ENCODE measurements at places on chromosomes 12 and 14. TPM values are rescaled to one million over a fixed set of nuclear protein-coding genes. Genes with fewer than 3 reads are reported as not detected.

- DNase-seq: peak; percentile 68
Measured at GRCh38 chr14:89303456-89304435, 113.3 kb downstream of the FOXN3 start.

DNA sequence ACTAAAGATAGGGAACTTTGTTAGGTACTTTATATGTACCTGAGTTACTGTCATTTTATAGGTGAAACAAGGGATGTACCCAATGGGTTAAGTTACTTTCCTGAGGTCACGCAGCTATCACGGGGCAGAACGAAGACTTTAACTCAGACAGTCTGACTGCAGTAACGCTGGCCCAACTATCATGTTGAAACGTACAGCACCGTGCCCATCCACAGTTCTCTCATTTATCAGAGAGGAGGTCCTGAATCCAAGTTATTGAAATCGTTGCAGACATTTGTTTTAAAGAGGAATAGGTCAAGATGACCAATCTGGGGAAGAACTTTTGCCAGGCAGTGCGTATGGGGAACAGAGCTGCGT lies 587 bp upstream of the C12orf75 start:
- DNase-seq: no peak

GRCh38 chr12:54304187-54304810 lies 3.5 kb upstream of the NFE2 start:
- no peak for DNase-seq

DNA sequence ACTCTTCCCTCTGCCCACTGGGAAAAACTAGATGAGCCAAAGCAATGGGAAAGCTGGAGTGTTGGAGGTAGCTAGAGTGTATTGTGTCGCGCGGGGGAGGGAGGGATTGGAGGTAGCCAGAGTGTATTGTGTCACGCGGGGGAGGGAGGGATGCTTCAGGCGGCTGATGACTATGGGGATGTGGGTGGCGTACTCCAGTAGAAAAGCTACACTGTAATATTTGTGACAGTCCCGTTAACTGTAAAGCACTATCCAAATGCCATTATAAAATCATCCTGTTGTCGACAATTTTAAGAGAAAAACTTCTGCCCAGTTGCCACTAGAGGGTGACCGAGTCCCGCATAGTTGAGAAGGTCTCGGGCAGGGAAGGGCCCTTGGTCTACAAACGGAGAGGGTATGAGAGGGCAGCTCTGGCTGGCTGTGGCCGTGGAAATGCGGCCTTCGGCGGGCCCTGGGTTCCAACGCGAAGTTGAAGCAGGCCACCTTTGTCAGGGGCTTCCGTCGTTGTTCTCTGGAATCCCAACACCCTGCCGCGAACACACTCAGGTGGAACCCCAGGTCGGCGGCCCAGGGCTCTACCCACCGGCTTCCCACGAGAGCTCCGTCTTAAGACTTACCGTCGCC lies 15.1 kb upstream of the PLEK2 start:
- DNase-seq: no peak

GRCh38 chr12:75305412-75306332 lies 24.5 kb downstream of the CAPS2 start:
- DNase-seq: no peak

GRCh38 chr14:25389948-25390347 lies 340.0 kb upstream of the STXBP6 start:
- no peak for DNase-seq

GRCh38 chr14:78157494-78158437 lies 12.4 kb upstream of the NRXN3 start:
- no peak for DNase-seq

- peak; percentile 95 for DNase-seq
Measured at GRCh38 chr14:61561657-61562276, 133.5 kb upstream of the HIF1A start.

- no peak for DNase-seq
Measured at GRCh38 chr14:58870961-58871360, 233.2 kb downstream of the DACT1 start.

- peak; percentile 14 for DNase-seq
Measured at GRCh38 chr12:50765095-50765911, 1.4 kb downstream of the ATF1 start.

- no peak for DNase-seq
Measured at GRCh38 chr12:132657004-132657727, 30.0 kb downstream of the POLE start.

- DNase-seq: no peak
Measured at GRCh38 chr14:60233251-60233650, 15.8 kb upstream of the PPM1A start.

DNA sequence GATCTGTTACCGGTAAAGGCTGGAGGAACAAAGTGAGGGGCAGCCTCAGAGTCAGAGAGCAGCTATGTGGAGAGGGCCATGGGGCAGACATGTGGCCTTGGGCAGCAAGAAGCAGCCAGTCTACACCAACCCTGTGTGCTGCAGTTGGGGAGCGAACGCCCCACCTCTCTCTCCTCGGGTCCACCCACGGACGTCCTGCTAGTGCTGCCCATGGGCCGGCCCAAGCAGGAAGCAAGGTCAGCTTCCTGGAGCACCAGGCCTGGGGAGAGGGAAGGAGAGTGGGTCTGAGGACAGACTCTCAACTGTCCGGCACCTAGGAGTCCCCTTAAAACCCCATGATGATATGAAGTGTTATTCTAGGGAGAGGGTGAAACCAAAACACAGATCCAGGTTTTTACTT lies 254.8 kb upstream of the FKBP4 start:
- DNase-seq: no peak

DNA sequence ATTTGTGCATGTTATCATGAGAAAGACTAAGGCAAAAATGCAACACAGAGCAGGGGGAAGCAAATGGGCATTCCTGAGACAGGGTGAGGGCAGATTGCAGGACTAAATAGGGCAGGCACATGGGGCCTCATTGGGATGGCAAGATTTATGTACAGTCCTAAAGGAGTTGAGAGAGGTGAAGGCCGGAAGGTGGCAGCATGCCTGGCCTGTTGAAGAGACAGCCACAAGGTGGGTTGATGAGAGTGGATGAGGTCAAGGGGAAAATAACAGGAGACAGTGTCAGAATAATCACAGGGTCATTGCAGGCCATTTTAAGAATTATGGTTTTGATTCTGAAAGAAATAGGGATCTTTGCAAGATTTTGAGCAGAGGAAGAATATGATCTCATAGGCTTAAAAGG lies 21.0 kb downstream of the PAH start:
- no peak for DNase-seq

GRCh38 chr14:71783786-71784185 lies 148.4 kb upstream of the RGS6 start:
- DNase-seq: no peak

GRCh38 chr12:71865166-71865713 lies 25.7 kb downstream of the TBC1D15 start:
- peak; percentile 31 for DNase-seq

DNA sequence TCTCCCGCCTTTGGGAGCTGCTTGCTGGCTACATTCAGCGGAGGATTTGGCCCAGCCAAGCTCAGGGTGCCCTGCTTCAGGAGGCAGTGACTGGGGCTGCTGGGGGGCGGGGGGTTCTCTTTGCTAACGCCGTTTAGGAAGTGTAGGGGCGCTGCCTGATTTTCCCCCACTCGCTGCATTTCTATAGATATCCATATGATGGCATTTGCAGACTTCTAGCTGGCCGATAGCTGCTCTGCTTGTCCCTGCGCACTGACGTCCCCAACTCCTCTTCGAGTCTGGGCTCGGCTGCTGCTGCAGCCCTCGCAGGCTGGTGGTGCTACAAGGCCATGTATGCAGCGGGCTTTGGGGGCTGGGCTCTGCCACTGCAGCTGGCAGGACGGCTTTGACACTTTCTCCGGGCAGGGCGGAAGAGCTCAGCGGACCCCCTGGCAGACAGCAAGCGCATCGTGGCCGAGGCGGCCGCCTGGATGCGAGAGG lies 3.1 kb downstream of the LRFN5 start:
- DNase-seq: no peak

DNA sequence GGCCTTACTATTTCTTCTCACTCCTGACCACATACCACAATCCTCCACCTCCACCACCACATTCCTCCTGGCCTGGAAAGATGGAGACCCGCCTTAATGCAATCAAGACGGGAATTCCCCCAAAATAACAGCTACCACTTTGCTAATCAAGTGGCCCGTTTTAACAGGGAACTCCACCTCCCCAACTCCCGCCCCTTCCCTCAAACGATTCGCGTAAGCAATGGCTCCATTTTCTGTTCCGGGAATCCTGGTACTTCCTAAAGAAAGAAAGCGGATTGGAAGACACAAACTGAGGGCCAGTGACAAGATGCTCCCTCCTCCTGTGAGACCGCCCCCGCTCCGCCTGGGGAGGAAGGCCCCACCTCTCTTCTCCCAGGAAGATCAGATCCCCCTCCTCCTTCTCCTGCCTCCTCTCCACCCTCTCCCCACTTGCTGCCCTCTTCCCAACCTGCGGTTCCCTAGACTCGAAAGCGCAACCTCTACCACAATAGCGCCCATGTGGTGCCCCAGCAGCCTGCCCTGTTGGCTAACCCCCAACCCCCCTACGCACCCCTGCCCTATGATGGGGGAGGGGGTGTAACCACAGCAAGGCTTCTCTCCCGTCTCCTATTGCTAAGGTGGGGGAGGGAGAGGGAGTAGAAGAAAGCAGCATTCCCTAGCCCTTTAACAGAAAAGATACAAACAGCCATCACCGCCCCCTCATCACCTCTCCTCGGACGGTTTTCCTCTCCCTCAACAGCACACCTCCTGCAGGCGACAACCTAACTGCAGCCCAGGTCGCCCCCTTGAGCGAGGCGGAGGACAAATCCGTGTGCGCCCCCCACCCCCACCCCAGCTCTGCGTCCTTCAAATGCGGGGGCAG lies 777 bp downstream of the ARF3 start:
- DNase-seq: peak; percentile 88

- no peak for DNase-seq
Measured at GRCh38 chr12:116918464-116918863, 7.7 kb downstream of the FBXW8 start.

DNA sequence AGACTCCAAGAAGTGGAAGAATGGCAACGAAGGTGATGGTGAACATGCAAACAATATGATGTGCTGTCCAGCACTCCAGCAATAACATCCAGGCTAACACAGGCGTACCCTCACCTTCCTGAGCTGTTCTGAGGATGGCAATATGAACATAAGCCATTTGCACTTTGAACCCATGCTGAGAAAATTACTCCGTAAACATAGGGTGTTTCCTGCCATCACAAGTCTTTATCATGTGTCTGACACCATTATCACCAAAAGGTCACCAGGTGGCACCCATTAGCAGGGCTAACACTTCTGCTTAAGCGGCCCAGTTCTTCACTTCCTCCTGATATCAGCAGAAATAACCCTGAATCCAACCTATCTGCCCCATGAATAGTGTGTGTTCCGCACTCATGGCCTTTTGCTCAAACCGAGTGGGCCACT lies 482.8 kb downstream of the MED13L start:
- no peak for DNase-seq

- no peak for DNase-seq
Measured at GRCh38 chr12:16361142-16361783, 13.8 kb downstream of the MGST1 start.

DNA sequence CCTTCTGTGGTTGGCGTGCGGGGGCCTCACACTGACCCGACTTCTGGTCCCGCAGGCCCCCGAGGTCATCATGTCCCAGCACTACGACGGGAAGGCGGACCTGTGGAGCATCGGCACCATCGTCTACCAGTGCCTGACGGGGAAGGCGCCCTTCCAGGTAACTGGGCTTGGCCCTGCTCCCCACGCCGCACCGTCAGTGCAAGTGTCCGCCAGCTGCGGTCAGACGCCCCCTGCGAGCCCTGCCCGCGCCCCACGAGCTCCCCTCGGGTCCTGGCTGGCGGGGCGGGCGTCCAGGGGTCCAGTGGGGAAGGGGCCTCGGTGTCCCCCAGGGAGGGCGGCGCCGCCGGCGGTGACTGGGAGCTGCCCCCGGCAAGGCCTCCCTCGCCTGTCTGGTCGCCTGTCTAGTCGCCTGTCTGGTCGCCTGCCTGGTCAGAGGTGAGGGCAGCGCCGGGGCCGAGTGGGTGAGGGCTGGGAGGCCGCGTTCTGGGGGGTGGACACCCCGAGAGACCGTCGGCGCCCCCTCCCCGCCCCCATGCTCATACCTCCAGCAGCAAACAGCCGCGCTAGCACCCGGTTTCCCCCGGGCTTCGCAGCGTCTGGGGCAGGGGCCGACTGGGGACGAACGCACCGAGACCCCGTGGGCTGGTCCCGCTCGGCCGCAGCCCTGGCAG lies 14.8 kb downstream of the ULK1 start:
- DNase-seq: no peak

DNA sequence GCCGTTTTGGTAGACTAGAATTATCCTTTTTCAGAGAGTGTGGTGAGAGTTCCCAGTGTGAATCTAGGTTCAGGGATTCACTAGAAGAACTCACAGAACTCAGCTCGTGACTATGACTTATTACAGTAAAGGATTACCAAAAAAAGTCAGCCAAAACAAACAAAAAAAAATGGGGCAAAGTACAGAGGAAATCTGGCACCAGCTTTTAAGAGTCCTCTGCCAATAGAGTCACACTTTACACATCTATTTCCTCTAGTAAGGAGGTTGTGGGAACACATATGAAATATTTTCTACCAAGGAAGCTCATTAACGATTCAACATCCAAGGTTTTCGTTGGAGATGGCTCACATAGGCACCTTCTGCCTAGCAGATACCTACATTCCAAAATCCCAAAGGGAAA lies 28.2 kb downstream of the TSPAN19 start:
- no peak for DNase-seq

GRCh38 chr14:36439766-36440165 lies 80.3 kb downstream of the NKX2-1 start:
- no peak for DNase-seq

- no peak for DNase-seq
Measured at GRCh38 chr12:28497889-28498411, 307.7 kb downstream of the CCDC91 start.

- no peak for DNase-seq
Measured at GRCh38 chr14:104129556-104129955, 8.8 kb upstream of the KIF26A start.

DNA sequence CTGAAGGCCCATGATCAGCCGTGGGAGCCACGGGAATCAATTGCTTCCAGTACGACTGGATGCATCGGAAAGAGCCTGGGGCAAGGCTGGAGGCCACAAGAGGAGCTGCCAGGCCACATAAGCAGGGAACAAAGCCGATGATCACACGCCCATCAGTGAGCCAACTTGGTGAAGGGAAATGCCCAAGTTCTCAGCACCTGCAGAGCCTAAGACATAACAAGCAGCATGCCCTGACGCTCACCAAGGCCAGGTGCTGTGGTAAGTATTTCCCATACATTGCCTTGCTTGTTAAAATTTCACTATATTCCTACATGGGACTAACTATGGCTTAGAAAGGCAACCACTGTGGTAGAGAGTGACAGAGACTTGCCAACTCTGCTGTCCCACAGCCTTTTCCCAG lies 555.9 kb downstream of the BCL11B start:
- no peak for DNase-seq

Gene ADAM21
- 0.16 TPM for polyA plus RNA-seq

Gene BIN2
- not detected for polyA plus RNA-seq

Gene TNS2
- polyA plus RNA-seq: 73.9 TPM

Gene ESPL1
- polyA plus RNA-seq: 7.3 TPM

Gene FOXN3
- 30.2 TPM for polyA plus RNA-seq

Gene KCNA5
- polyA plus RNA-seq: not detected

Gene ZNF891
- 0.47 TPM for polyA plus RNA-seq

Gene PRR4
- 4.2 TPM for polyA plus RNA-seq
